ENCODE measurements at places on chromosomes 5 and 9. TPM values are rescaled to one million over a fixed set of nuclear protein-coding genes. Genes with fewer than 3 reads are reported as not detected.

Gene ZER1
- 54.8 TPM for total RNA-seq

Gene KDM4C
- total RNA-seq = 35.6 TPM

Gene SAXO1
- total RNA-seq = not detected

Gene SPATA31A3
- not detected for total RNA-seq

Gene INSL4
- total RNA-seq = not detected

Gene PCDHB7
- total RNA-seq = 0.98 TPM

Gene ANKRD18A
- total RNA-seq = 1.5 TPM

Gene TSSK1B
- 1.2 TPM for total RNA-seq

Gene PRDM12
- not detected for total RNA-seq

Gene CMYA5
- 10.1 TPM for total RNA-seq

Gene PTRH1
- total RNA-seq = 2.2 TPM

Gene SLC31A2
- total RNA-seq = 11.5 TPM

Gene SSNA1
- total RNA-seq = 49.8 TPM

Gene ASPN
- total RNA-seq = 2.9 TPM

Gene KIF24
- total RNA-seq = 0.49 TPM

Gene ZBED3
- 9.1 TPM for total RNA-seq

Gene MTAP
- 19.9 TPM for total RNA-seq

Gene CCL27
- not detected for total RNA-seq

Gene SEMA6A
- total RNA-seq = 28.7 TPM

Gene OCLN
- 12.8 TPM for total RNA-seq

Gene TICAM2
- total RNA-seq = 0.98 TPM

Gene MAN2A1
- 33.9 TPM for total RNA-seq

Gene PCDHGA9
- total RNA-seq = 8.8 TPM

Gene CLTA
- total RNA-seq = 199 TPM

Gene TRIM7
- 21.6 TPM for total RNA-seq

Gene F2RL1
- total RNA-seq = 6.6 TPM

Gene FLT4
- total RNA-seq = 20.9 TPM

Gene CDX1
- total RNA-seq = not detected

Gene GPR151
- total RNA-seq = not detected

Gene ELAVL2
- total RNA-seq = 2.2 TPM

Gene GKAP1
- total RNA-seq = 4.4 TPM

Gene NTNG2
- total RNA-seq = 0.98 TPM

Gene EMB
- total RNA-seq = 10.1 TPM

Gene HABP4
- 17.2 TPM for total RNA-seq

Gene DDX31
- 17.9 TPM for total RNA-seq

Gene SIT1
- total RNA-seq = 2.5 TPM

Gene STPG3
- not detected for total RNA-seq

Gene HIGD2A
- 124 TPM for total RNA-seq

Gene PDE8B
- total RNA-seq = 5.9 TPM

Gene NUTM2F
- not detected for total RNA-seq

Gene TYRP1
- not detected for total RNA-seq

Gene CCNJL
- 5.6 TPM for total RNA-seq

Gene IL17B
- total RNA-seq = 2.7 TPM

Gene ISL1
- 25.0 TPM for total RNA-seq
